ENCODE measurements at places on chromosomes 6 and 20.

- no peak for DNase-seq
Observed at GRCh38 chr6:119453242-119454200, 104.0 kb upstream of the MAN1A1 start.

- no peak for DNase-seq
Observed at GRCh38 chr20:6855104-6855503, 87.6 kb downstream of the BMP2 start.

- DNase-seq: no peak
Observed at GRCh38 chr20:19253916-19254820, 41.7 kb downstream of the SLC24A3 start.

GRCh38 chr20:63553933-63554290 lies at the start of gene FNDC11:
FNDC11 (plus strand) TSS chr20:63554159; CDS start chr20:63555664, 1,505 bp downstream.
- DNase-seq: peak; percentile 4

- DNase-seq: no peak
Observed at GRCh38 chr6:34909320-34909883, 20.3 kb downstream of the ANKS1A start.

GRCh38 chr6:157486572-157486971 lies 105.6 kb downstream of the ZDHHC14 start:
- DNase-seq: no peak

- DNase-seq: no peak
Observed at GRCh38 chr20:15166744-15167143, 829.3 kb upstream of the FLRT3 start.

Measured in NCI-H748 treated with DMSO at 0.1 percent for 48 hours (cell line).